ENCODE measurements at places on chromosomes 11 and 22. TPM values are rescaled to one million over a fixed set of nuclear protein-coding genes. Genes with fewer than 3 reads are reported as not detected.

Gene SRRD
- 13.9 TPM for polyA plus RNA-seq

Gene AMBRA1
- polyA plus RNA-seq, result 9.4 TPM

GRCh38 chr11:77821349-77821851 is 456 bp downstream of the AAMDC start:
- peak; percentile 81 for DNase-seq

Gene MISFA
- 0.83 TPM for polyA plus RNA-seq

Gene CYP2R1
- 23.5 TPM for polyA plus RNA-seq

Gene LRRC74B
- polyA plus RNA-seq, result not detected
